ENCODE measurements at places on chromosomes 1 and 21. TPM values are rescaled to one million over a fixed set of nuclear protein-coding genes. Genes with fewer than 3 reads are reported as not detected.
A peak's percentile ranks its signal among the peaks of the same experiment; 100 is the strongest.

DNA sequence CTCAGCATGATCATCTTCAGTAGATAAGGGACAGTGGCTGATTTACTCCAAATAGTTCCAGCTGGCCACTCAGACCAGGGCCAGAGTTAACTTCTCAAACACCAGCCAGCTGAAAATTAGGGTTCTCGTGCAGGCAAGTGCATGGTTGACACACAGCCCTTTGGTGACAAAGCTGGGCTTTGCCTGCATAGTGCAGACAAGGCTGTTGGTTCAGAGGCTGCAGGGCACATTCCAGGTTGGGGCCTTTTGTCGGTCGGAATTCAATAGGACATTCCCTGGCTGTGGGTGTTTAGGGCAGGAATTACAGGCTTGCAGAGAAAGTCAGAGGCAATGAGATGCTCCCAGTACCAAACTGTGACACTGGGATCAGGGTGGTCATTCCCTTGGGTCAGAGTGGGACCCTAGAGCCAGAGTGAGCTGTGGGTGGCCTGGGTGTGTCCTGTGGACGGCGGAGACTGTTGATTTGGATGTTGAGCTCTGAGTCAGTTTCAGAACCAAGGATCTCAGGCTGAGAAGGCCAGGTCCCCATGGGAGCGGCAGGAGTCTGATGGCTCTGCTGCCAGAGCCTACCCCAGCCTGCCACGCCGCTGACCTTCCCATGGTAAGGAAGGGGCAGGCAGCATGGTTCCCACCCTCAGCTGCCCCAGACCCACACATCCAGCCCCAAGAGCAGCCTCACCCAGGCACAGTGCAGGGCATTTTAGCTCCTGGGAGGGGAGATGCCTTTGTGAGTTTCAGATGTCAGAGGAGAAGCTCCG, 56.2 kb downstream of the STUM start:
- no peak for DNase-seq

DNA sequence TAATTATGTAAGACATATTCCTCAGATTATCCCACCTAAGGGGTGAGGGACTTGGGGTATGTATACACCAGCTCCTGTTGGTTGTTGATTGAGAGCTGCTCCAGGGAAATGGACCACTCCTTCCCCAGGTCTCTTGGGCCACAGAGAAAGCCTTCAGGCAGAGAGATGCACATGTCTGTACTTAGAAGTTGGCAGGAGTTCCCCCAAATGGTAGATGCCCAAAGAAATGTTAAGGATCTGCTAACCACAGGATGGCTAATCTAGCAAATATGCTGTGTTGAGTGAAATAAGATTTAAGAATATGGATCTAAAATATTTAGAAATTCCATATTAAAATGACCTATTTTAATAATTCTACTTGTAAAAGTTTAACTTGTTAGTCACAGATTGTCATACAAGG, 100.8 kb upstream of the DNAH14 start:
- no peak for DNase-seq

GRCh38 chr1:211210052-211210451, 49.1 kb upstream of the RCOR3 start:
- DNase-seq: no peak

GRCh38 chr1:91611483-91611917, 110.8 kb downstream of the CDC7 start:
- DNase-seq: peak; percentile 72

- peak; percentile 40 for DNase-seq
Observed at GRCh38 chr1:106498238-106498637, 558.2 kb upstream of the PRMT6 start.

DNA sequence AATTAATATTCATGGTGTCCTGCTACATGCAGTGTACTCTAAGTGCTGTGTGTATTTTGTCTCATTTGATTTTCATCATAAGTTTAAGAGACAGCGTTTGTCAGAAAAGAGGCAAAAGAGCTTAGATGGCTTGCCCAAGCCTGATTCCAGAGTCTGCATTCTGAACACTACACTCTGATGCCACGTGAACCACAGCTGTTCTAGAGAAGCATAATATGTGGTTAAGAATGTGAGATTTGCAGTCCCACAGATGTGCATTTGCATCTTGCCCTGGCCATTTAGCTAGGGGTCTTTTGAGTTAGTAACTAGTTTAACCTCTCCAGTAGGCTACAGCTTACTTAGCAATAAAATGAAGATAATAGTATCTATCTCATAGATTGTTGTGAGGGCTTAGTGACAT, 9.2 kb upstream of the GADD45A start:
- no peak for DNase-seq

DNA sequence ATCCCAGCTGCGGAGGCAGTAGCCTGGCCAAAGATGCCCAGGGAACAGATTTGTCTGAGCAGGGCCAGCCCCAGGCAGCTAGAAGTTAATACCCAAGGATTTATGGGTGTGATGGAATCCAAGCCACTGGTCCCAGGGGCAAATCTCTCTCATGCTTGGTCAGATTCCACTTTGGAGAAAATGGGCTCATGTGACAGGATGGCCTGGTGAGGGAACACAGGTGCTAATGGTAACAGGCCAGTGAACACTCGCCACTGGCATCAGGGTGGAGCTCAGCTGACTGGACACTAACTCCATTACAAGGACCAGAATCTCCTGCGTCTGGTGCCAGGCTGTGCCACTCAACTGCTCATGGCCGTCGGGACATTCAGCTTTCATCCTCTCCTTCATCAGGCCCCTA, 12.0 kb downstream of the MDM4 start:
- no peak for DNase-seq

MARK1 gene
- total RNA-seq: 10.4 TPM

SLC2A1 gene
- total RNA-seq: 1,905 TPM
